Suppressor macrophage treated with lipopolysaccharide for 4 hours (primary cell): ENCODE measurements at places on chromosomes 5 and 9.
A peak's percentile ranks its signal among the peaks of the same experiment; 100 is the strongest.

GRCh38 chr9:107039542-107039941, 176.6 kb downstream of the ZNF462 start:
- no peak for DNase-seq

GRCh38 chr9:116549786-116550660, 137.1 kb upstream of the TRIM32 start:
- DNase-seq = no peak

DNA sequence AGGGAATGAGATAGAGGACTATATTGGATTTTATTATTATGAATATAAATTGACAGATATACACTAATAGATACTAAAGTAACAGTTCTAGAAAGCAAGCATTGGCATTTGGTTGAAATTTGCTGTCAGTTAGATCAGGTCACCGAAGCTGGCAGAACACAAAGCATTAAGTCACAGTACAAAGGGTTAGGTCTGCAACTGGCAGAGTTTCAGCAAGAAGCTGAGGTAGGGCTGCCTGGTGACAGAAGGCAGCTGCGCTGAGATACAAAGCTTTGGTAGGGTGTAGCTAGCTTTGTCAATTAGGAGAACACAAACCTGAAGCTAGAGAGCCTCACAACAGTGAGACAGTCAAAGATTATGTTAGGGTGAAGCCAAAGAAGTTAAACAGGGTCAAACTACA, 6.3 kb upstream of the CSNK1G3 start:
- DNase-seq = no peak

GRCh38 chr5:5784101-5784500, 361.6 kb downstream of the ICE1 start:
- no peak for DNase-seq

GRCh38 chr5:131647048-131647769, 12.2 kb upstream of the RAPGEF6 start:
- no peak for DNase-seq

DNA sequence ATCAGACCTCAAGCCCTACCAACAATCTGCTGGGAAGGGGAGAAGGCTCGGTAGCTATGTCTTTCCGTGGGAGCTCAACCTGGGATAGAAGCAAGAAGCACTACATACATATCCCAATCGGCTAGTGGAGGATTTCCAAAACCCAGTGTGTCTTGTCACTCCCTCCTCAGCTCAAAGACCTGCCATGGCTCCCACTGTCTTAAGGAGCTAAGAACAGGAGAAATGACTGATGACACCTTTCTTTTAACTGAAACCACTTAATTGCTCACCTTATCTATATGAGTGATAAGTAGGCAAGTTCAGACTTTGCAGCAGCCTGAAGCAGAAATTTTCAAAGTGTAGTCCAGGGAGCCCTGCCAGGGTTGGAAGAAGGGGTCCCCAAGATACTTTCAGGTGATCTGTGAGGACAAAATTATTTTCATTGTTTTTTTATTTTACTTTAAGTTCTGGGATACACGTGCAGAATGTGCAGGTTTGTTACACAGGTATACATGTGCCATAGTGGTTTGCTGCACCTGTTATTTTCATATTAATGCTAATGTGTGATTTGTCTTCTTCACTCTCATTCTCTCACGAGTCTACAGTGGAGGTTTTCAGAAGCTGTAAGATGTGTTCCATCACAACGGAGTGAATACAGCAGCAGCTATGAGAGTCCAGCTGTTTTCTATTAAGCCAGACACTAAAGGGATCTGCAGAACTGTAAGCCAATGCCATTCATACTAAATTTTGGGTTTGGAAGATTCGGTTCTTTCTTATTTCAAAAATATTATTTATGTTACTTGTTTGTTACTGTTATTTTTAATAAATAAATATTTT, 41.4 kb downstream of the PAX5 start:
- DNase-seq = no peak

DNA sequence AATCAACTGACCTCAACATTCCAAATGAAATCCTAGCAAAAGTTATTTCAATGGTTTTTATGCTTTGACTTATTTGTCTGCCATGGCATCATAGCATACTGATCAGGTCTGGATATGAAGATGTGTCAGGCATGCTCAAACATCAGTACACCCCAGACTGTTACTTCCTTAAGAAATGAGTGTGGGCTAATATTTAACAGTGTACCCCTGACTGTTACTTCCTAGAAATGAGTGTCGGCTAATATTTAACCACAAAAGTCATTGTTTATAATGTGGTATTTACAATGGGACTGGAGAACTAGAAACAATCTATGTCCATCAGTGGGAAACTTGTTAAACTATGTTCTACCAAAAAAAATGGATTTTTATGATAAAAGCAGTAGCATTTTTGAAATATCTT, 38.1 kb upstream of the HNRNPA0 start:
- no peak for DNase-seq

- DNase-seq = peak; percentile 57
Measured at GRCh38 chr9:114155995-114156656, 789 bp downstream of the COL27A1 start.

GRCh38 chr9:504921-505740, 290.5 kb downstream of the DOCK8 start:
- peak; percentile 6 for DNase-seq

DNA sequence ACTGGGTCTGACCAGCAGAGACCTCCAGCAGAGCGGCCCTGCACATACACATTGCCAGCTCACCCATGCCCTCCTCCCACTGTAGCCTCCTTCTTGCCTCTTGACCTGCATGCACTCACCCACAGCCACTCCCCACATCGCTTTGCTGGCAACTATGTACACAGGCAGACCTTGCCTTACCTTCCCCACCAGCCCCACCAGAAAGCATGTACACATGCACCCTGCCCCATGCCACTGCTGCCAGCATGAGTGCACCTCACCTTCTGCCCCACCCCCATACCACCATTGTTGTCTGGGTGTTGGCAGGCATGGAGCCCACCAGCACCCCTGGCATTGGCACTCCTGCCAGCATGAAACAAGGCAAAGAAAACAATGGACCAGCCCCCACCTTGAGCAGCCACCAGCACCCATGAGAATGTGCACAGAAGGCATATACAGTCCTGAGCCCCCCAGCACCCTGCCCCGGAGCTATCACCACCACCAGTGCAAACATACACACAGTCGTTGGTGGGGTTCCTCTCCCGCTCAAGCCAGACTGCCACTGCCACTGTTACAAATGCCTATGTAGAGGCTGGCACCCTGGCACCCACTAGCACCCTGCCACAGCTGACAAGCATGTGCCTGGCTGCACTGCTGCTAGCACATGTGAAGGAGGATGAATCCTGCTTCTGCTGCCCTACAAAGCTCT, 171.4 kb upstream of the NR4A3 start:
- no peak for DNase-seq

DNA sequence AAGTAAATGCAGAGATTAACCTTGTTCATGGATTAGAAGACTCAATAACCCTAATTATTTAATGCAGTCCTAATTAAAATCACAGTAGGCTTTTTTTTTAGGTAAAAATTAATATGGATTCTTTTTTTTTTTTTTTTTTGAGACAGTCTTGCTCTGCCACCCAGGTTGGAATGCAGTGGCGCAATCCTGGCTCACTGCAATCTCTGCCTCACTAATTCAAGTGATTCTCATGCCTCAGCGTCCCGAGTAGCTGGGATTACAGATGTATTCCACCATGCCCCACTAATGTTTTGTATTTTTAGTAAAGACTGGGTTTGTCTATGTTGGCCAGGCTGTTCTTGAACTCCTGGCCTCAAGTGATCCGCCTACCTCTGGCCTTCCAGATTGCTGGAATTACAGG, 40.6 kb downstream of the DENND4C start:
- no peak for DNase-seq
